ENCODE measurements at places on chromosomes 6 and 20.

DNA sequence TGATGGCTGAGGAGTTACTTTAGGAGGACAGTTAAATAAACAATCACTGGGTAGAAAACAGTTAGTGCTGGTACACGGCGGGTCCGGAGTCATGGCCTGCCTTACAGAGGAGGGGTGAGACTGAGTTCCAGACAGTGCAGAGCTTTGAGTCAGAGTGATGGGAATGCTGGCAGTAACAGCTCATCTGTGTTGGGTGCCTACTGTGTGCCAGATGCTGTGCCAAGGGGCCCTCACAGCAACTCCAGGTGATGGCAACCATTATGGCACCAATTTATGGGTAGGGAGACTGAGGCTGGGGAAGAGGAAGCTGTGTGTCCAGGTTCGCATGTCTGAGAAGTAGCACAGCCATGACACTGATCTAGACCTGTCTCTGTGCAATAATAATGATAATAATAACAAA lies 132.6 kb downstream of the CEBPB start:
- DNase-seq = peak; percentile 62

GRCh38 chr6:70686548-70687133 lies 19.0 kb downstream of the SMAP1 start:
- peak; percentile 33 for DNase-seq

DNA sequence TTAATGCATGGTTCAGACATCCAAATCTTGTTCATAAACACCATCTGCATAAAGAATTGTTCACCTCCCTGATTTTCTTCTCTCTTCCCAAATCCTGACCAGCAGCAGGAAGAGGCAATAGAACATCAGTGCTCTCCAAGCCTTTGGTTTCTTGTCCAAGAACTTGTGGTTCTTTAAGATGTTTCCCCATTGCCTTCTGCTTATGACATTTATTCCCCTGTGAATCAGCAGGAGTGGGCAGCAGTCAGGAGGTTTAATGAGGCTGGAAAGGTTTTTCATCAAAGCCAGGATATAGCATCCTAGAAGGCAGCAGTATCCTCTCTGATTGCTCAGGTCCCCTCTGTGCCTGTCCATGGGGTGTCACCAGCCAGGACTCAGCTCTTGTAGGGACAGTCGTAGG lies 5.3 kb downstream of the HDDC2 start:
- peak; percentile 48 for DNase-seq

- no peak for DNase-seq
Measured at GRCh38 chr20:9279918-9280401, 211.1 kb downstream of the PLCB4 start.

DNA sequence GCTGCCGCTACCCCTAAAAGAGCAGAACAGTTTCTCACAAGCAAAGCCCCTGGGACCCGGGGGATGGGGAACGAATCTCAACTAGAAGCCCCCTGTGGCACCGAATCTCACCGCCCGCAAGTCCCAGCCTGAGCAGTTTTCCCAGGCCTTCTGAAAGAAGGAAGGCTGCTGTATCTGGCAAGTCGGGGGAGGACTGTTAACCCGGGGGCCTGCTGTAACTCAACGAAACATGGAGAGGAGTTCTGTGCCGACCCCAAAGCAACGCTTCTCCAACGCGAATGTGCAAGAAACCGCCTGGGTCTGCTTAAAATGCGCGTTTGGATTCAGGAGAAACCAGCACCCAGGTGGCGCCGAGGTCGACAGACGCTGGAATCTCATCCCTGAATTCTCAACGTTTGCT lies 34.2 kb downstream of the DLL1 start:
- no peak for DNase-seq

GRCh38 chr6:5782783-5783547 lies 223.8 kb downstream of the NRN1 start:
- DNase-seq = no peak

GRCh38 chr6:36873612-36874442 lies 776 bp downstream of the PPIL1 start:
- peak; percentile 49 for DNase-seq
